CD4-positive, alpha-beta T cell treated with Interleukin-4 for 1 hour (primary cell): ENCODE measurements at places on chromosomes 6 and 20.

DNA sequence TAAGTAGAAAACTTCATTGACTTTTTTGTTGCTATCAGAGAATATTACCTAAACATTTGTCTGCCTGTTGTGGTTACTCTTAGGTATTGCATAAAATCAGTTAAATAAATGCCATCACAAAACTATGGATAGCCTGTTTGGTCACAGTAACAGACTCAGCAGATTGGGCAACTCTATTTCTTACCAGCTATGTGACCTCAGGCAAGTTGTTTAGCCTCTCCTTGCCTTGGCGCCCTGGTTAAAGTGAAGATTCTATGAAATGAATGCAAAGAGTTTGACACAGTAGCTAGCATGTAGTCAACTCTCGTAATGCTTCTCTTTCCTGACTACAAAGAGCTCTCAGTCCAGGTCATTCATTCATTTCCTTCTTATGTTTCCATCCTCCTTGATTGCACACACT, 82.5 kb upstream of the ID4 start:
- DNase-seq, result no peak

- no peak for DNase-seq
Measured at GRCh38 chr20:58109126-58109880, 119.2 kb downstream of the ANKRD60 start.

DNA sequence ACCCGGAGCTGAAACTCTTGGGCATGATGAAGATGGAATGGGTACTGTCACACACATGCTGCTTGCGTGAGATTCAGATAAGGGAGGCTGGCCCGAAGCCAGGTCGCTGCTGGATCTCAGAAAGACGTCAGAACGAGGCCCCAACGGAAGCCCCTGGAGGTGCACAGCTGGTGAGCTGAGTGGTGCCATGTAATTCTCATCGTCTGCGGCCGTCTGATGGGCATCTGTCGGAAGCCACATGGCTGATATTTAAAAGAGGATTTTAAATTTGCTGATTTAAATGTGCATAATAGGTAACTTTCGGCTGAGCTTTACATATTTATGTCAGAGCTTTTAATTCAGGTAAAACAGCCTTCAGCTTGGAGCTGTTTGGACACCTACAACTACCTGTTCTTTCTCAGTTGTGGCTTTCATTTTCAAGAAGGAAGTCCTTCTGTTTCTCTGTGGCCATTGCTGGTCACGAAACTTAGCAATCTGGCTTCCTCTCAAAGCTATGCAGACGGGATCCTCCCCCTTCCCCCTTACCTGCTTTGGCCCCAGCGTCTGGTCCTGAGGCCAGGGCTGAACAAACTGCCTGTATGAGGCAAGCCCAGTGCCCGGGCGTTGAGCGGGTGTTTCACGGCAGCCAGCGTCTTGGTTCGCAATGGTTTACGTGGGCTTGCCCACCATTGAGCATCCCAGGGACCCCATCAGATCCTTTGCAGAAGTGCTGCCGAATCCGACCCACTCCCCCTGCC, 9.2 kb downstream of the SLCO4A1 start:
- DNase-seq, result peak; percentile 75

DNA sequence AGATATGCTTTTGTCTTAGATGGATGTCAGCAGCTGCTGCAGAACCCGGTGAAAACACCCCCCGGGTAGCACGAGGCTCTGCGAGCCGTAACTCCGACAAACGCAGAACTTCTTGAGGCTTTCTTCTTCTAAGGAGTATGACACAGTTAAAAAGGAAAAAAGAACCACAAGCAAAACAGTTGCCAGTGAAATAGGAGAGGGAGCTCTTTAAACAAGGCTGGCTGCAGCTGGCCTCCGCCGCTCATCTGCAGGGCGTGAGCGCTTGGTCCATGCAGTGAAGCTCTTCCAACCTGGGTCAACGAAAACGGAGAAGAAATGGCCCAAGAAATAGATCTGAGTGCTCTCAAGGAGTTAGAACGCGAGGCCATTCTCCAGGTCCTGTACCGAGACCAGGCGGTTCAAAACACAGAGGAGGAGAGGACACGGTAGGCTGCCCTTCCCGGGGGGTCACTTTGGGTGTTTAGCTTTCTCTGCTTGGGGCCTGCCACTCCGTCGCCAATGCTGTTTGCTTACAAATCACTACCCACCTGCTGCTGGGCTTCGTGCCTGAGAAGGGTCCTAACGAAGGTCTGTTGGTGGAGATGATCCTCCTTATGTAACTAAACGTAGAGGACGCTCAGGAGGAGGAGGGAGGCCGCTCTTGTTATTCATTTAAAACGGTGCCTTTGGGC, 13.2 kb downstream of the SYTL3 start:
- DNase-seq, result peak; percentile 47

- DNase-seq, result no peak
Measured at GRCh38 chr20:17479063-17479657, 52.0 kb downstream of the BFSP1 start.

GRCh38 chr6:29965873-29966601, 23.7 kb downstream of the HLA-A start:
- DNase-seq, result peak; percentile 63

DNA sequence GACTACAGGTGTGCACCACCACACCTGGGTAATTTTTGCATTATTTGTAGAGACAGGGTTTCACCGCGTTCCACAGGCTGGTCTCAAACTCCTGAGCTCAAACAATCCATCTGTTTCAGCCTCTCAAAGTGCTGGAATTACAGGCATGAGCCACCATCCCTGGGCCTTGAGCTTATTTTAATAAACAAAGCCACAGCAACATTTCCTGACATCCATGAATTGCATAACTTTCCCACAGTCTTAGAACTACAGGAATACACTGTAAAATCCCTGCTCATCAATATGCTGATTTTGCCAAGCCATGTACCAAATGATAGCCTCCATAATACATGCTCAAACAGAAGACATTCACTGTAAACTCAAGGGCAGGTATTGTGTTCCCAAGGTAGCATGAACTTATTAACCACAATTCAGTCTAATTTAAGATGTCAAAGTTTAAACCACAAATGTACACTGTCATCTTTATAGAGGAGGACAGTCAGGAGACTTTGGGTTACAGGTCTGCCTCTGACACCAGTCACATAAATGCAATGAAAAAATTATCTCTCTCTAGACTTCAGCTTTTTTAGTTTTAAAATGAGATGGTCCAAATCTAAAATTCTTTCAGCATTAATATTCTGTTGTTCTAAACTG, 40.0 kb downstream of the NUDT3 start:
- no peak for DNase-seq

DNA sequence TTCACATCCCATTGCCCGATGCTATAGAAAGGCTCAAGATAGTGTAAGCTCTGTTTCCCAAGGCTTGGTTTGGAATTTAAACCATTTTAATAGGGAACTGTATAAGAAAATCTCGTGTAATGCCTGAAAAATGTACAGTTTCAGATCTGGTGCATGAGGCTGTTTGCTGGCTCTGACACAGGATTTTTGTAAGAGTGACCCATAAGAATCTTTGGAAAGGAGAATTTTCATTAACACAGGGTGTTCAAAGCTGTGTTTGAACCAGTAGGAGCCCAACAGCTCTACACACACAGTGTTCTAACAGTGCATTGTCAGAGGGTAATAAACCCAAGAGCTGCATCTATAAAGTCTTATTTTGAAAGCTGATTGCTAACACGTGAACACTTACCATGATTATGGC, 293.5 kb downstream of the PRL start:
- no peak for DNase-seq

DNA sequence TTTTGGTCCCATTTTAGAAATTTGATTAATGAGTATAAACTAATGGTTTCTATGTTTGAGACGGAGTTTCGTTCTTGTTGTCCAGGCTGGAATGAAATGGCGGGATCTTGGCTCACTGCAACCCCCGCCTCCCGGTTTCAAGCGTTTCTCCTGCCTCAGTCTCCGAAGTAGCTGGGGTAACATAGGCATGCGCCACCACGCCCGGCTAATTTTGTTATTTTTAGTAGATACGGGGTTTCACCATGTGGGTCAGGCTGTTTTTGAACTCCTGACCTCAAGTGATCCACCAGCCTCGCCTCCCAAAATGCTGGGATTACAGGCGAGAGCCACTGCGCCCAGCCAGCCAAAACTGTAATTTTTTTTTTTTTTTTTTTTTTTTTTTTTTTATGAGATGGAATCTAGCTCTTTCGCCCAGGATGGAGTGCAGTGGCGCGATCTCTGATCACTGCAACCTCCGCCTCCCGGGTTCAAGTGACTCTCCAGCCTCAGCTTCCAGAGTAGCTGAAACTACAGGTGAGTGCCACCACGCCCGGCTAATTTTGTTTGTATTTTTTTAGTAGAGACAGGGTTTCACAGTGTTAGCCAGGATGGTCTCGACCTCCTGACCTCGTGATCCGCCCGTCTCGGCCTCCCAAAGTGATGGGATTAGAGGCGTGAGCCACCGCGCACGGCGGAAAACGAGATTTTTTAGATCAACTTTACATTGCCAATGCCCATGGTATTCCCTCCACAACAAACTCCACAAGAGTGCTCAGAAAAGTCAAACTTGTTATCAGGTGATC, 127.8 kb downstream of the HFE start:
- no peak for DNase-seq

GRCh38 chr6:153621491-153621890, 417.5 kb upstream of the OPRM1 start:
- no peak for DNase-seq

- no peak for DNase-seq
Measured at GRCh38 chr20:1539816-1540419, 17.6 kb downstream of the SIRPD start.

DNA sequence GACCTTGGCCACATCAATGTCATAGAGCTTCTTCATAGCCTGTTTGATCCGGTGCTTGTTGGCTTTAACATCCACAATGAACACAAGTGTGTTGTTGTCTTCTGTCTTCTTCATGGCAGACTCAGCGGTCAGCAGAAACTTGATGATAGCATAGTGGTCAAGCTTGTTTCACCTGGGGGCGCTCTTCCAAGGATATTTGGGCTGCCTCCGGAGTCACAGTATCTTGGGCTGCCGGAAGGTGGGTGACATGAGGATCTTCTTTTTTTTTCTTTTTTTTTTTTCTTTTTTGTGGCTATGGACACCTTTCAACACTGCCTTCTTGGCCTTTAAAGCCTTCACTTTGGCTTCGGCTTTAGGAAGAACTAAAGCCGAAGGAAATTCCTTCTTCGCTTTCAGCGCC, 244.6 kb downstream of the GJA1 start:
- DNase-seq, result no peak

DNA sequence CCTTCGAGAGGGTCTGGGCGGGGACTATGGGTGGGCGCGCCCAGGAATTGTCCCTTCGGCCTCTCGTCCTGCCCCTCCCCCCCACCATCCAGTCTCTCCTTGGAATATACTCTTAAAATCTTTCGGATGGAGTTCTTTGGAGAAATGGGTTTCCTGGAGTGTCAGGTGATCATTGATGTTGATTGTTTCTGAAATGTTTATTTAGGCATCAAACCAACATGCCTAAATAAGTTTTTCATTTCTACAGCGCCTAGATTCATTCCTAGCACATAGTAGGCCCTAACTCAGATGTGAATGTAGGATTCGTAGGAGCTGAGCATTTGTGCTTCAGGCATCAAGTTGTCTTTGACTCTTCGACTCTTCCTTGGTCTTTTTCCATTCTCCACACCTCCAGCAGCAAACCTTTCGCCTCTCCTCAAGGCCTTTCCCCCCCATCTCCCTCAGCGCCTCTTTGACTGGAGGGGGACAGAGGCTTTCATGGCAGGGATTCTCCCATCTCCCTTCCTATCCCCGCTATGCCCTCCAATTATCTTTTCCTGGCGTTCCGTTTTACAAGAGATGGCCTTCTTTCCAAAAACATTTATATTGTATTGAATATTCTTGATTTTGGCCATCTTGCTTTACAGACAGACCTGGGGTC, 610 bp downstream of the CASP8AP2 start:
- DNase-seq, result no peak

- DNase-seq, result no peak
Measured at GRCh38 chr6:159769470-159769869, 7.6 kb downstream of the ACAT2 start.

DNA sequence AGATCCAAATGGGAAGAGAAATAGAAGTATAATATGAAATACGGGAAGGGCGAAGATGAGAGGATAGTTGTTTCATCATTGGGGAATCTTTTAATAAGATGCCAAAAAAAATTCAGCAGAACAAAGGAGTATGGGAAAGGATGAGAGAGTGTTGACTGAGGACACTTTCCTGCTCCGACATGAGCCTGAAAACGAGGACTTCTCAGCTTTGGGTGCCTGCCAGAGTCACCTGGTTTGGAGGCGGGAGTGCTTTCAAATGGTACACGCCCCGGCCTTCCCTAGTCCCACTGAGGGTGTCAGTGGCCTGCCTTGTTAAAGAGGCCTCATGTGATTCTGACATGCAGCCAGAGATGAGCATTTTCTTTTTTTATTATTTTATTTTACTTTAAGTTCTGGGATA, 250.9 kb downstream of the ANKRD60 start:
- no peak for DNase-seq

GRCh38 chr6:132445201-132445951, 44.1 kb upstream of the MOXD1 start:
- no peak for DNase-seq

DNA sequence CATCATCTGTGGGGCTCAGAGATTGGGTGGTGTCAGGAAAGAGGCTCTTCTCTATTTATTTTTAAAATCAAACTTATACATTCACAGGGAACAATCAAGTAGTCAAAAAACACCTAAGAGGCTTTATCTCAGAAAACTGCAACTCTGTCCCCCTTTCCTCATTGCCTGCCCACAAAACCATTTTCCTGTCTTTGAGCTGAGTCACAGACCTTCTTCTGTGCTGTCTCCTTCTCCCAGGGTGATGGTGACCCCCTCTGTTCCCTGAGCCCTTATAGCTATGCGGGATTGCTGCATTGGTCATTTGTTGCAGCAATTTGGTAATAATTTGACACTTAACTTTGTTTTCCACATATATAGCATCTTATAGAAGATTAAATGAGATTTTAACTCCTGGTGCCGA, 195.2 kb upstream of the PROKR2 start:
- no peak for DNase-seq

GRCh38 chr6:33299237-33299944, 649 bp upstream of the RGL2 start:
- DNase-seq, result peak; percentile 94

DNA sequence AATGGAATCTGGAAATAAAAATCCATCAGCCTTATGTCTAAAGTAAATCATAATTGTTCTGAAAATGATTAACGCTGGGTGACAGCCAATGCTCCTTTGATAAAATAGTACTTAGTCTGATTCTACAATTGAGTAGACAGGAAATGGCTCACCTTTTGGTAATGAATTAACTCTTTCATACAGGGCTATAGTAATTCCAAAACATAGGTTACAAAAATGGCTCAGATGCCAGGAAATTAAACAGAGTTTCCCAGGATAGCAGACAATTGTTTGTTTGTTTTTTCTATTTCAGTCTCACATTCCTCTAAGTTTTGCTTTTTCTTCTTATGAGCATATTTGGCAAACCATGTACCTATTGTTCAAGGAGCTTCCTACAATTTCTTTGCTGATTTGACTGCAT, 257.2 kb upstream of the EPHA7 start:
- no peak for DNase-seq

GRCh38 chr20:10061641-10062040, 26.9 kb downstream of the ANKEF1 start:
- DNase-seq, result no peak

DNA sequence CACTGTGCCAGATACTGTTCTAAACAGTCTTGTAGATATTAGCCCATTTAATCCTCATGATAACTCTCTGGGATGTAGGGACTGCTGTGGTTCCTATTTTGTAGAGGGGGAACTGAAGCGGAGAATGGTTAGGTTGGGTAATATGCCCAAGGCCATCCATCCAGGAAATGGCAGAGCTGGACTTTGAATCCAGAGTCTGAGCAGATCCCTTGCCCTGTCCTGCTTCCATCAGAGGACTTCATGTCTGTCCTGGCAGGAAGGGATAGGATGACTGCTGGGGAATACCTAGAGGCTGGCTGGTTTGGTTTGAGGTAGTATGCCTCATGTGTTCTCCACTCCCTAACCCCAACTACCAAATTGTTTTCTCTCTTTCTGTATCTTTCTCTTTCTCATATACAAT, 44.6 kb downstream of the SAMD5 start:
- DNase-seq, result no peak
